Substantia nigra (tissue), 51 donors: ENCODE measurements at places on chromosomes 2 and 18.

GRCh38 chr2:220297093-220297492, 669.7 kb downstream of the SLC4A3 start:
- no peak for DNase-seq

- no peak for DNase-seq
Measured at GRCh38 chr2:200376513-200377354, 70.2 kb downstream of the SPATS2L start.

DNA sequence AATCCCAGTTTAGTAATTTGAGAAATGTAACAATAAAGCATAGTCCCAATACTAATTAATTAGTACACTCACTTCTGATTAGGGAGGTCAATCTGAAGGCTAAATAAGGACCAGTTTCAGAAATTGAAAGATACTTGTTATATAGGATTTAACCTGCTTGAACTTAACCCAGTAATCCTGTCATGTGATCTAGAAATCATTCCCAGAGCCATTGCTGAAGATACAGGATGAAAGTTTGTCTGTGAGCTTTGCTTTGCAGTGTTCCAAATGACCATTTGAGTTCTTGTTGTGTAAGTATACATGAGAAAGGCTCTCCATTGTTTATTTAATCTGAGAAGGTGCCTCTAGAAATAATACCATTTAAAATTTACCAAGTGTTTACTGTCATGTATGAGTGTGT, 52.2 kb downstream of the GALNT1 start:
- DNase-seq = no peak

GRCh38 chr18:41917181-41917580, 37.9 kb upstream of the PIK3C3 start:
- no peak for DNase-seq

GRCh38 chr18:46173393-46174341, 69.5 kb downstream of the HAUS1 start:
- peak; percentile 74 for DNase-seq

DNA sequence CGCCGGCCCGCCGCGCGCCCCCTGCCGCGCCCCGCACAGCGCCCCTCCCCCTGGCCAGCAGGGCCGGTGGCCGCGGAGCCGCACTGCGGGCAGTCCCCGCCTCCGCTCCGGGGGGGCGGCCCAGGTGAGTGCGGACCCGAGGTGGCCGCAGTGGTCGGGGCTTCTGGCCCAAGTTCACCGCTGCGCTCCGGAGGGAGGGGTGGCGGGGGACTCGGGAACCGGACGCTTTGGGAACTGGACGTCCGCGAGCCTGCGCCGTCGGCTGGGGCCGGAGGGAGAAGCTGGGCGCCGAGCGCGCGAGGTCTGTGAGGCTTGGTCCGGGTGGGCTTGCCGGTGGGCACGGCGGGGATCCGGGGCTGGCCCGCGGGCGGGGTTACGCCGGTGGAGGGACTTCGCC, 591 bp upstream of the LDLRAD4 start:
- DNase-seq = no peak

GRCh38 chr2:10440736-10441135, 7.4 kb downstream of the ODC1 start:
- DNase-seq = no peak

DNA sequence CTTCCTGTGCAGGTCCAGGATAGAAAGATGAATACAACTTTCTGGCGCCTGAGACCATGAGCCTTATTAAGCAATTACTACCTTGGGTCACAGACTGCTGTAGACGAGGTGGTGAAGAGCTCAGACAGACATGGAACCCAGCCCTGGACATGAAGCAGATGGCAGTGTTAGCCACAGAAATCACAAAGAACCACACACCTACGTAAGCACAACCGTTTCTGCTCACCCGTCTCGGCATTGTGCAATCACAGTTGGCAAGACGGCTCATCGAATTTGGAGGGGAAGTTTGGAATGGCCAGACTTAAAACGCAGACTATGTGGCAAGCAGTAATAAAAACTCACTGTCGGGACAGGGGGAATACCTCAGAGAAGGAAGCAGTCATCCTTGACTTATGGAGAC, 24.3 kb upstream of the ASPRV1 start:
- DNase-seq = peak; percentile 29

DNA sequence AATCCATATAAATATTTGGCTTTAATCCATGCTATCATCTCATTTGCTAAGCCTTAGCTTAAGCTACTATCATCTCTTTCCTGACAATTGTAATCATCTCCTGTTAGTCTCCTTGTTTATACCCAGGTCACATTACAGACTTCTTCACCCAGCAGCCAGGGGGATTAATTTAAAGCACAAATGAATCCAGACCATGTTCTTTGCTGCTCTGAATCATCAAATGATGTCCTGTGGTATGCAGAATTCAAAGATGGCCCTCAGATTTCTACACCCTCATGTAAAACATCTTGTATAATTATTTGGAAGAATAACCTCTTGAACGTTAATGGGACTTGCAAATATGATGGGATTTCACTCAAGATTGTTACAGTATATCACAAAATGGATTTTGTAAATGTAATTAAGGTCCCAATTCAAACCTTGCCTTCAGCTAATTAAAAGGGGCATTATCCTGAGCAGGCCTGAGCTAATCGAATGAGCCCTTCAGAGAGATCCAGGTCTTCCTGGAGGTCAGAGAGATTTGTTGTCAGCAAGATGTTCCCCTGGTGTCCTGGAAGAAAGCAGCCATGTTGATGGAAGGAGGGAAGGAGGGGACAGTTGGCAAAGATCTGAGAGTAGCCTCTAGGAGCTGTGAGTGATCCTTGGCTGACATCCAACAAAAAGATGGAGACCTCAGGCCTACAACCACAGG, 241.1 kb upstream of the MMADHC start:
- no peak for DNase-seq

- DNase-seq = no peak
Measured at GRCh38 chr18:12840382-12840781, 43.7 kb downstream of the PTPN2 start.

GRCh38 chr2:242020196-242021004, 150.9 kb downstream of the RTP5 start:
- no peak for DNase-seq

- DNase-seq = no peak
Measured at GRCh38 chr2:9820020-9820973, 23.0 kb upstream of the TAF1B start.

DNA sequence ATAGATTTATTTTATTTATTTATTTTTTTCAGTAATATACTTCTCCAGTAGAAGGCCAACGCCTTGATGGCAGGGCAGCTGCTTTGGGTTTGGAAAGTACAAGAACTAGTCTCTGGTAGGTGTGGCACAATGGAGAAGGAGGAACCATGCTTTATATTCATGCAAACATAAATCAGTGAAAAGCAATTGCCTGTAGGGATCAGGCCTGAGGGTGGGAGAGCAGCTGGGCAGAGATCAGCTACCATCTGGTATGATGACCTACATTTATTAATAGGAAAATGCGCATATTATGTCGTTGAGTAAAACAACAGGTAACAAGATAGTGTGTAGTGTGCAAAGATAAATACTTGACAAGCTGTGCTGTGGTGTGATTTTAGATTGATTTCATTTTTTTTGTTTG, 120.4 kb upstream of the TLK1 start:
- DNase-seq = no peak

- no peak for DNase-seq
Measured at GRCh38 chr2:46718784-46719183, 196.8 kb downstream of the MCFD2 start.

DNA sequence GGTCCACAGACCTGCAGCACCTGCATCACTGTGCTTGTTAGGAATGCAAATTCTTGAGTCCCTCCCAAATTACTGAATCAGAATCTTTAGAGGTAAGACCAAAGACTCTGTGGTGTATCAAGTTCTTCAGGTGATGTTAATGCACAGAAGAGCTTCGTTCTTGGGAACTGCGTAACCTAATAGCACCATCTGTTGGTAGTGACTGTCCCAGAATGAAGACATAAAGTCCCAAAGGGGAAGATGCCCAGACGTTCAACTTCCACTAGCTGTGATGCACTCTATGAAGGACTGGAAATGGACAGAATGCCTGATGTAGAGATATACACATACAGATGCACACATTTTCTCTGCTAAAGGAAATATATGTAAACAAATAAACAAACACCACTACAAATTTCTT, 576.0 kb downstream of the LRP1B start:
- DNase-seq = peak; percentile 69

- peak; percentile 15 for DNase-seq
Measured at GRCh38 chr2:54042897-54043620, 72.3 kb upstream of the PSME4 start.

DNA sequence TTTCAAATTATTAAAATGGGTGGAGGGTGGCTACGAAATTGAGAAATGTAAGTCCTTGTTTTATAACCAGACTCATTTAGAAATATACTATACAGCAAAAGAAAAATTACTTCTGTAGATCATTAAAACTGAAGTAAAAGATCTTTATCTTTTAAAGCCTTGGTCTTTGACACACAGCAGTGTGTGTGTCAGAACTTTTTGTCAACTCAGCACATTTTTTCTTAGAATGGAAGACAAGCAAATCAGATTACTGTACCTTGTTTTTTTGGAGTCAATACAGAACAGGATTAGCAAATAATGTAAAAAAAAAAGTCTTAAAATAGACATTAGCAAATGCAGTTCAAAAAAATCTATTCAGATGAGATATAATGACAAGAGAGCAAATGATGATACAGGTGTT, 49.1 kb downstream of the C2orf76 start:
- DNase-seq = no peak
